Myocyte (in vitro differentiated cells): ENCODE measurements at places on chromosomes 3 and 15.

DNA sequence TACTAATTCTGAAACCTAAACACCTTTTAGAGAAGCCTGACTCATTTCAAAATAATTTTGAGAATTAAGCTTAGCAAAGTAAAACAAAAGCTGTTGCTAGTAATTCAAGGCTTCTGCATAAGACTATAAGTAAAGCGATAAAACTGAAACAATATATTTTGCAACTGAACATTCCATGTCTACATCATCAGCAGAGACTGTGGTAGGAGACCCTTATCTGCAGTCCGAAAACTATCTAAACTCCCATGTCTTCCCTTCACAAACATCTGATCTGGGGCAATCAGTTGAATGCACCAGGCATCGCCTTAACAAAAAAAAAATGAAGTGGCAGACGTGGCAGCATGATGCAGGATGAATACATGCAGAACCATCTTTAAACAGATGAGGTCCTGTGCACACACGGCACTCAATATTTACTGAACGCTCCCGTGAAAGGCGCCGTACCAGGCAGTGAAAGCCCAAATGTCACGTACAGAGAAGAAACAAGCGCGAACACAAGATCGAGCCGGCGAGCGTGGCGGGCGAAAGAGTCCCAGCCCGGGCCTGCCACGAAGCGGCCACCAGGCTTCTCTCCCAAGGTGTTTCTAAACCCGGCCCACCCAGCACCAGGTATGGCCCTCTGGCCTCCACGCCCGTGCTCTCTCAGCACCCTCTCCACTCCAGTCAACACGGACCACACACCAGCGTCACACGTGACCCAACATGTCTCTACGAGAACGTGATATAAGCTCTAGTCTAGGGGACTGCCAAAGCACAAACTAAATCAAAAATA, 63.0 kb downstream of the CHSY1 start:
- DNase-seq, result peak; percentile 57

DNA sequence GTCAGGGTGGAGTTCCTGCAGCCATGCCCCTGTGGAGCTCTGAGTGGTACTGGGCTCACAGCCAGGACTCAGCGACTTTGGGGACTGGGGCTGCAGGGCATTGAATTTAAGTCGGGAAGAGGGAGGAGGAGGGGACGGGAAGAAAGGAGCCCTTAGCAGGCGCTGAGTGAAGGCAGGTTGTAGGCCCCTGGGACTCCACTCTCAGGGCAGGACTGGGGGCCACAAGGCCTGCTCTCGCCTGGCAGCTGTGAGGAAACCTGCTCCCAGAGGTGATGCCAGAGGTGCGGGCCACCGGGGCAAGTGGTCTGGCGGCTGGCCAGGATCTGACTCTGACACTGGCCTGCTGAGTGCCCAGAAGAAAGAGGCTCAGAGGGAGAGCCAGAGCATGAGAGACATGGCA, 73.5 kb downstream of the EPHB3 start:
- DNase-seq, result no peak

DNA sequence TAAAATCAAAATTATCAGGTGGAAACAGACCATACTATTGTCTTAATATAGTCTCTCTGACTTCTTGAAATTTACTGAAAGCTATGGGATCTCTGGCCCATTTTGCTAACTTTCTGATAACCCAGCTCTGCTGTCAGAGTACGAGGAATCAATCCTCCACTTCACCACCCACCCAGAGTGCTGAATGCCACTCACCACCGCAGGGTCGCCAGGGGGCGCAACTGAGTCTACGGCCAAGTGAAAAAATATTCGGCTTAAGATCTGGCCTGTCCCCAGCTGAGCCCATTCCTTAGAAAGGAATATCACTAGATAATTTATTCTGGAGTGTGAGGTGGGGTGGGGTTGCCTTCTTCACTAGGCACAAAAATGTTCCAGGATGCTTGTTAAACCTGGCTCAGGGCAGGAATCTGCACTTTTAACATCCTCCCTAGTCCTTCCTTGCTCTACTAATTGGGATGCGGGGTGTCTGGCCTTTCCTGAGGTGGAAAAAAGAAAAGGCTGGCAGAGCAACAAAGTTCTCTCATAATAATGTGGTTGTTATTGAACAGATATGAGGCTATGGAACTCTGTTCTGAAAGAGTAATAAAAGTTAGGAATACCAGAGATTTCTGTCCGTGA, 520.6 kb downstream of the MFSD1 start:
- peak; percentile 44 for DNase-seq

DNA sequence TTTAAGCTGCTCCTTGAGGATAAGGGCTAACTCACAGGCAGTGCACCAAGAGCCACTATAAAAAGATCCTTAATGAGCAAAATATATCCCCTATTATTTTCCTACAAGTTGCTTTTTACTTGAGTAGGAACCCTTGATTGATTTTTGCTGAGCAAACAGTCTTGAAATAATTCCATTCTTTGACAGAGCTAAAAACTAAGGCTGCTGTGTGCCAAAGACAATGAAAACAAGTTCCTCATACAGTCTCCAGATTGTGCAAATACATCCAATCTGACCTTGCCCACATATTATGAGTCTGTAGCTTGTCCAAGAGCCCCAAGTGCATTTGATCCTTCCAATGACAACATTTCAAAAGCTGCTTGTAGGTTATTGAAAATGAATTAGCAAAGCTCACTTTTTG, 15.0 kb downstream of the PRKAR2A start:
- no peak for DNase-seq

- no peak for DNase-seq
These were observed 66.8 kb upstream of the BCHE start for GRCh38 chr3:165903885-165904630.

DNA sequence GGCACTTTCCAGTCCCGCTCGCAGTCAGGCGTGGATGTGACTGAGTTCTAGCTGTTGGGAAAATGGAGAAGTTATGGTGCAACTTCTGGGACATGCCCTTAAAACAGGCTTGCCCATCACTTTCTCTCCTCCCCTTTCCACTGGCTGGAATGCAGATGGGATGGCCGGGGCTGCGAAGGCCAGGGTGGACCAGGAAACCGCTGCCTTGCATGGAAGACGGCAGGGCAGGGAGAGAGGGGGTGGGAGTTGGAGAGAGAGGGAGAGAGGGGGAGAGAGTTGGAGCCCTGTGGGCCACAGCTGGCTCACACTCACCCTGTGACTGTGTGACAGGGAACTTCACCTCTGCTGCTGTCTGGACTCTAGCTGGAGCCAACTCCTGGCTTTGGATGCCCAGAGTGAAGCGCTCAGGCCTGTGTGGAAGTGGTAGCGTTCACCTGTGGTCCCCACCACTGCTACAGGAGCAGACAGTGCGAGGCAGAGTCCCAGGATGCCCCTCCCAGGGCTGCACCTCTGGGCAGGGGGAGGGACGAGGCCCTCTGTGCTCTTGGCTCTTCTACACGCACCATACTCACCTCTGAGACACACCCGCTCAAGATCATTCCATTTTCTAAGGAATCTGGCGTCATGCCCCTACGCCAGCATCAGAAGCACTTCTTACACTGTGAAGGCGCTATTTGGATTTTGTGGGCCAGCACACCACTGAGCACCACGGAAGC, 36.6 kb downstream of the KLHL25 start:
- no peak for DNase-seq

- no peak for DNase-seq
These were observed 35.0 kb downstream of the RFX7 start for GRCh38 chr15:56208641-56209155.

DNA sequence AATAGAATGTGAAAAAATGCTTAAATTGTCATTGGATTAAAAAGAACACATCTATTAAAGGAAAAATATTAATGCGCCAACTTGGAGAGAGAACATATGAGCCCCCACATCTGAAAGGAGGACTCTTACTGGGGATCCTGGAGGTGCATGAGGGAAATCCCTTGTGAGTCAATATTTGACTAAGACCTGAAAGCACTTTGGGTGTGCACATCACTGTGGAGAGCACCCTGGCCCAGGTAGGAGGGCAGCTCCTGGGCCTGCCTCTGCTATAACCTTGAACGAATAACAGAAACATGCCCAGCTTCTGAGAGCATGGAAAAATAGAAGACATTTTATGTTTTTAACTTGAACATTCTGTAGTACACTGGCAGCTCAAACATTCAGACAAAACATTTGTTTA, 199.8 kb downstream of the GAP43 start:
- DNase-seq, result no peak

DNA sequence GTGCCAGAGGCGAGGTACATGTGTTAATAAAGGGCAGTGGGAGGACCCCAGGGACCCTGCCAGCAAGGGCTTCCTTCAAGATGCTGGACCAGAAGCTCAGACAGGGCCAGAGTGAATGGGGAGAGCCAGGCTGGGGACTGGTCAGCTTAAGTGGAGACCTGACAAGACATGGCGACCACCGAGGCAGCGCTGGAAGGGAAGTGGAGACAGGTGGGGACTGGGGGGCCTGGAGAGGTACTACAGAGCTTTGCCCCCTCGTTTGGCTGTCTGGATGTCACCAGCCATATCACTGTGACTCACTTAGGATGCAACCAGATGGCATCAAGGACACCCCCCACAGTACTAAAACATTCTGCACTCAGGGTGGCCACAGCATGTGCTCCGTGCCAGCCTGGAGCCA, 97.9 kb downstream of the ADCY5 start:
- DNase-seq, result no peak

DNA sequence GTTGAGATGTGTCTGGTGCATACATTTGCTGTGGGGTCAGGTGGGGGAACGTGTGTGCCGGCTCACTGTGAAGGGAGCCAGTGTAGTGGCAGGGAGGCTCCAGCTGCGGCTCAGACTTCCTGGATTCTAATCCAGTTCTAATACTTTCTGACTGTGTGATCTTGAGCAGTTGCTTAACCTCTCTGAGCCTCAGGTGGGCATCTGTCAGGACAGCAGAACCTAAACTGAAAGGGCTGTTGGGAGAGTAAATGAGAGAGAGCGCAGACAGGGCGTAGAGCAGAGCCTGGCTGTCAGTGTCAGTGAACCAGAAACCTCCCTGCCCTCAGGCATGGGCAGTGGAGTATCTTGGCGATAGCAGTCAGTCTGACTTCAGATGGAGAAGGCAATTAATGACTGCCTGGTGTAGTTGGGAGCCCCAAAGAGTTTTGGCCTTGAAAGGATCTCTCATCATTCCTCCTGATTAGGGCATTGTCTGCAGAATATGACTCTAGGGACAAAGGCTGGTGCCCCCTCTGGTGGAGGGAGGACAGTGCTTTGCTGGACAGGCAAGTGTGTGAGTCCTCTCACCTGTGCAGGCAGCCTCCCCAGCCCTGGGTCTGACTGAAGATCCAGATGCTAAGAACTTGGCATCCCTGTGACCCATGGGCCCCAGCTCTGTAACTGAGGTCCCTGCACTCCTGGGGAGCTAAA, 9.6 kb downstream of the KBTBD13 start:
- no peak for DNase-seq

GRCh38 chr3:34889641-34890040, 749.7 kb upstream of the ARPP21 start:
- peak; percentile 56 for DNase-seq

DNA sequence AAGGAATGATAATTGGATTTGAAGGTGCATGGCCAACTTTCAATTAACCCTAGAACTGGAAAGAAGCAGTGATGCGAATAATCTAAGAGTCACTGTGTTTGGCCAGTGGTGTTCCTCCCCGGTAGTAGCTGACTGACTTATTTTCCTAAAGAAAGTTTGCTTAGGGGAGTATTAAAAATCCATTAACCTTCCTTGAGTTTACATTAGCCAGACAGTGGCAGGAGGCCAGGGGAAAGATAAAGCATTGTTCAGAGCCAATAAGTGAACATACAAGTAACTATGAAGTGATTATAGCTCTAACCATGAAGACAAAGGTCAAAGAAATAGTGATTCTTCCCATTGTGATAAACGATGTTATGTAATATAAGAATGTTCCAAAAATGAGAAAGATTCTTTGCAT, 8.9 kb upstream of the TMEM202 start:
- no peak for DNase-seq

GRCh38 chr3:31486865-31487533, 45.7 kb upstream of the STT3B start:
- DNase-seq, result no peak
